ENCODE measurements at places on chromosomes 5 and 9.

GRCh38 chr5:59104400-59105127, 521.7 kb downstream of the RAB3C start:
- no peak for DNase-seq

GRCh38 chr5:19853616-19854240, 134.3 kb downstream of the CDH18 start:
- no peak for DNase-seq

DNA sequence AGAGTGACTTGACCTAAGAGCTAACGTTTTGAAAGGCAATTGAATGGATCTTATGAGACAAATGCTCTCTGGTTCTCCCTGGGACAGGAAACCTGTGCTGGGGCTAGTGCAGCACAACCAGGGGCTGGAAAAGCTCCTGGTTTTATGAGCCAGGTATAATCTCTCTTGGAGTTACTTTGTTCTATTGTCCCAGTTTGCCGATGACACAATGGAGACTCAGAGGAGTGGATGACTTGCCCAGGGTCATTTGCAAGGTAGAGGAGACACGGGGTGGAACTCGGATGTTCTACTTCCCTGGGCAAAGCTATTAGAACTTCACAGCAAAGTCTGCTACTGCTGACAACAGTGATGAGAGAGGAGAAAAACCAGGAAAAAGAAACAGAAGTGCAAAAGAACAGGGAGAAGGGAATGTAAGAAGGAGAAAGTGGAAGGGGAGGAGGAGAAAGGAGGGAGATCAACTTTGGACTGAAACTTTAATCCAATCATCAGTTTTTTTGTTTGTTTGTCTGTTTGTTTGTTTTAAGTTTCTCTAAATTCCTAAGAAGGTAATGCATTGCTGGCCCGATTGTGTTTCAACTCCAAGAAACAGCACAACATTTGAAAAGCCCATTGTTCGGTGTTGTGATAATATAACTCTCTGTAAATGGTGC, 7.4 kb upstream of the GSN start:
- no peak for DNase-seq

DNA sequence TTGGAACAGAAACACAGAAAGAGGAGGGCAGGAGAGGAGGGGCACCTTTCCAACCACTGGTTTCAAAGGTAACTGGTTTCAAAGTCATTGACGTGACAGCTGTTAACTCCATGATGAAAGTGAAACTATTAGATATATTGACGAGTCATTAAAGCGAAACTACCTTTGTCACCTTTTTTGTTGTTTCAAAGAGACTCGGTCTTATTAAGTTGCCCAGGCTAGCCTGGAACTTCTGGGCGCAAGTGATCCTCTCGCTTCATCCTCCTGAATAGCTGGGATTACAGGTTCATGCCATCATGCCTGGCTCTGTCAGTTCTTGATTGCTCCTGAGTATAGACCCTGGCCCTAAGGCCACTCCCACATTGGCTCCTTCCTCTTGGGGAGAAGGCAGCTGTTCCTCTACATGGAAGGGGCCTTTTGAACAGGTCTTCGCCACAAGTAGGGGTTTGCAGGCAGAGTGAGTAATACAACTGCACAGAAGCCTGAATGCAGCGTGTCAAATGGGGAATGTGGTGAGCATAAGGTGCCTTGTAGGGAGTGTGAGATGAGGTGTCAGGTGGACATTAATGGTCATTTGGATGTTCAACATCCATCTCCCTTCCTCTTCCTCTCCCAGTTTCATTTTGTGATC, 3.4 kb upstream of the F12 start:
- no peak for DNase-seq

DNA sequence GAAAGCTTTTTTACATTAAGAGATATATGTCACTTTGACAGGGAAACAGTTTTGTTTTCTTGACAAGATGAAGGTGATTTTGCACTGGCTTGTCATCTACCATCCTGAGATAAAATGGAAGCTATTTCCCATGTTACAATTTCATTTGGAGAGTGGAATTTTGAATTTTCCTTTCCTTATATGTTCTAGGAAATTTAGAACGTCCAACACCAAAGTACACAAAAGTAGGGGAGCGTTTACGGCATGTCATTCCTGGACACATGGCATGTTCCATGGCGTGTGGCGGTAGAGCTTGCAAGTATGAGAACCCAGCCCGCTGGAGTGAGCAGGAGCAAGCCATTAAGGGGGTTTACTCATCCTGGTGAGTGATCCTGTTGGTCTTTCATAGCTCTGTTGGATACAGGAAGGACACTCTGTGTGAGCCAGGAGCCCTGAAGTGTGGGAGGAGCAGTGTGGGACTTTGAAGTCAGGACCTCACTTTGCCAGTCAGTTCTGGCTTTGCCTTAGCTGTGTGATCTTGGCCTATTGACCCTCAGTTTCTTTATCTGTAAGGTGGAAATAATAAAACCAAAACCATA, 887 bp downstream of the PTPDC1 start:
- DNase-seq: no peak

- DNase-seq: peak; percentile 79
Measured at GRCh38 chr5:52491818-52492217, 295.9 kb upstream of the ITGA1 start.

GRCh38 chr5:89850513-89850865, 559.1 kb downstream of the CETN3 start:
- DNase-seq: no peak

DNA sequence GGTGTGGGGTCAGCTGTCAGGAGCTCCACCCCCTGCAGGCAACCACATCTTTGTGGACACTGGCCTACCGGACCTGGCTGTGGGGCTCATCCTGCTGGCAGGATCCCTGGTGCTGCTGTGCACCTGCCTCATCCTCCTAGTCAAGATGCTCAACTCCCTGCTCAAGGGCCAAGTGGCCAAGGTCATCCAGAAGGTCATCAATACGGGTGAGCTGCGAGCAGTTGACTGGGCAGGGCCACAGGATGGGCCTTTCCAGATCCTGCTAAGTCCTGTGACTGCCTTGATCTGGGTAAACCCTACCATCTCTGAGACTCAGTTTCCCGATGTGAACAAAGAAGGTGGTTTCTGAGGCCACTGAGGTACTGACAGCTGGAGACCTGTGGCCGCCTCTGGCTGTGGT, 6.5 kb downstream of the PFN3 start:
- no peak for DNase-seq

DNA sequence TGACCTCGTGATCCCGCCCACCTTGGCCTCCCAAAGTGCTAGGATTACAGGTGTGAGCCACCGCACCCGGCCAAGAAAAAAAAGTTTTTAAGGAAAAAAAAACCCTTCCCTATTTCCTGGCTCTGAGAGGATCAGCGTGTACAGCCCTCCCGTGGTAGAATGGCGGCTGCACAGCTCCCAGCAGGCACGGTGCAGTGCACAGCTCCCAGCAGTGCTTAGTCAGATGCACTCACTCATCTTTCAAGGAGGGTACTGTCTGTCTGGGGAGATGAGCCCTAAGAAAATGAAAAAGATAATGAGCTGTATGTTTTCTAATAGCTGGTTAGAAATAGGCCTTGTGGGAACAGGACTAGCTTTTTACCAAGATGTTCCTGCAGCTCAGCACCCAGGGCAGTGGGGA, 36.7 kb upstream of the SLC2A8 start:
- DNase-seq: no peak

DNA sequence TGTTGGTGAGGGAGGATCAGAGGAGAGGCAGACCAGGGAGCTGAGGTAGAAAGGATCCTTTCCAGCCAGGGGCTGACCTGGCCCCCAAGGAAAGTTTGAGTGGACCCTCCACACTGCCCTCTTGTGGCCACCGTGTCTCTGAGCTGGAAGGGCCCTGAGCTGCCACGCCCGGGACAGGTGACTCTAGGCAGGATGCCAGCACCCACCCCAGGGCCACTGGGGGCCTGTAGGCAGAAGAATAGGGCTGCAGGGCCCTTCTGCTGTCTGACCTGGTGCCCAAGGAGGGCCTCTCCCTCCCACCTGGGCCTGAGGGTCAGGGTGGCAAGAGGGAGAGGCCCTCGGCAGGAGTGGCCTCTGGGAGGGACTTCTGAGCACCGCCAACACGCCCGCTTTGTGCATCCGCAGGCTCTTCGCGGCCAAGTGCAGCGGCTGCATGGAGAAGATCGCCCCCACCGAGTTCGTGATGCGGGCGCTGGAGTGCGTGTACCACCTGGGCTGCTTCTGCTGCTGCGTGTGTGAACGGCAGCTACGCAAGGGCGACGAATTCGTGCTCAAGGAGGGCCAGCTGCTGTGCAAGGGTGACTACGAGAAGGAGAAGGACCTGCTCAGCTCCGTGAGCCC, 76.8 kb downstream of the LMX1B start:
- DNase-seq: peak; percentile 49

DNA sequence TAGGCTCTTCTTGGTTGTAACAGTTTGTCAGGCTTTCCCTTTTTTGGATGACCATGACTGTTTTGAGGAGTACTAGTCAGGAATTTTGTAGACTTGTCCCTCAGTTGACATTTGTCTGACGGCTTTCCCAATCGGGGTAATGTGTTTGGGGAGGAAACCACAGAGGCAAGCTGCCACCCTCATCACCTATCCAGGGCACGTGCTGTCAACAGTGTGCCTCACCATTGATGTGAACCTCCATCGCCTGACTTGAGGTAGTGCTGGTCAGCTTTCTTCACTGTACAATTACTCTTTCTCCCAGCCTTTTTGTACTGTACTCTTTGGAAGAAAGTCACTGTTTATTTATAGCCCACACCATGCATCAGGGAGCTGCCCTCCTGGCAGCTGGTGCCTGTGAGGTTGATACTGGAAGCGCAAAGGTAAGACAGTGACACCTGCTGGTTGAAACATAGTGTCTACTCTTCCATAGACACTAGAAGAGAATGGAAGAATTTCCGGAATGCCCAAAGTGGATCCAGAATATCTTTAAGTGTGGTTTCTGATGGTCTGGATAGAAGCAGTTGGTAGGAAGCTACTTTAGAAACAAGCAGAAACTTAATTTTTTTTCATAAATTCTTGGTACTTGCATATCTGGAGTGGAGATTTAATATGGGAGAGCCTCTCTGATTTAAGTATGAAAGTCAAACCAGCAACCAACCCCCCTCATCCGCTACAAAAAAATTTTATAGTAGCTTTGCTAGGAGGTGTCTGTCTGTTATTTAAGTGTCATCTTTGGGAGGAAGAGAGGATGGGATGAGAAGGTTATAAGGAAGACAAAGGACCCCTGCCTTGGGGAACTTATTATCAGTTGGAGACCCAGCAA, 69.3 kb downstream of the SNX30 start:
- DNase-seq: peak; percentile 70

- no peak for DNase-seq
Measured at GRCh38 chr9:27308691-27309390, 11.9 kb upstream of the EQTN start.

- DNase-seq: no peak
Measured at GRCh38 chr9:126569036-126569435, 44.7 kb upstream of the LMX1B start.

Measured in NCI-H774 (cell line).